ENCODE measurements at places on chromosomes 7 and 10.

GRCh38 chr10:12350167-12350872 is 973 bp downstream of the CAMK1D start:
- peak; percentile 63 for DNase-seq

GRCh38 chr7:84704380-84704779 is 482.5 kb downstream of the SEMA3D start:
- DNase-seq, result no peak

- DNase-seq, result no peak
These were observed 48.6 kb downstream of the EXOC4 start for GRCh38 chr7:133301444-133301843.

- no peak for DNase-seq
These were observed 102.9 kb upstream of the PHYHIPL start for GRCh38 chr10:59073456-59074053.

- DNase-seq, result no peak
These were observed 54.5 kb downstream of the WAC start for GRCh38 chr10:28587270-28587969.

GRCh38 chr10:1468811-1469210 is 268.5 kb downstream of the ADARB2 start:
- DNase-seq, result no peak

DNA sequence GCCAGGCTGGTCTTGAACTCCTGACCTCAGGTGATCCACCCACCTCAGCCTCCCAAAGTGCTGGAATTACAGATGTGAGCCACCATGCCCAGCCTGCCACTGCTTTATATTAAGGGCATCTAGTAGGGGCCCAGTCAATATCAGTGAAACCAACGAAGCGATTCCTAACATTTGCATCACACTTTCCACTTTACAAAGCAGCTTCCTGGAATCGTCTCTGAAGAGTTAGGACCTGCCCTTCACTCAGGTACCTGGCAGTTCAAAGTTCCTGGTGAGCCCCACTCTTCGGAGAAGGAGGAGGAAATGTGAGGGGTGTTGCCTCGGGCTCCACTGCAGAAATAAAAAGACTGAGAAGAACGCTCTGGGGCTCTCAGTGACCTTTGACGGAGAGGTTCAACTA is 31.1 kb upstream of the EZH2 start:
- no peak for DNase-seq

DNA sequence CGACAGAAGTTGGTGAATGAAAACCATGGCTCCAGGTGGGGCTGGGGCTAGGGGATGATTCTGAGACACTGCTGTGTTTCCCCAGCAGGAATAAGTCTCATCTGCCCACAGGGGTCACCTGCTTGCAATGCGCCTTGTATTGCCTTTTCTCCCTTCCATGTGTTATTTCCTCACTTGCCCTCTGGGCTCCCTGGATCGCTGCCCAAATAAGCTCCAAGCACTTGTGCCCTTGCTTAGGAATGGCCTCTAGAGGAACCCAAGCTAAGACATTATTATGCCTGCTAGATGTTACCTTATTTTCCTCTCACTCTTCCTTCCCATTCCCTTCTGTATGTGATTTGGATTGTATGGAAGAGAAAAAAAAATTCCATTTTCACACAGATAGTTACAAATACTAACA is 24.8 kb upstream of the PLPP4 start:
- no peak for DNase-seq

GRCh38 chr10:34967335-34967880 is 122.7 kb downstream of the CUL2 start:
- DNase-seq, result peak; percentile 41

DNA sequence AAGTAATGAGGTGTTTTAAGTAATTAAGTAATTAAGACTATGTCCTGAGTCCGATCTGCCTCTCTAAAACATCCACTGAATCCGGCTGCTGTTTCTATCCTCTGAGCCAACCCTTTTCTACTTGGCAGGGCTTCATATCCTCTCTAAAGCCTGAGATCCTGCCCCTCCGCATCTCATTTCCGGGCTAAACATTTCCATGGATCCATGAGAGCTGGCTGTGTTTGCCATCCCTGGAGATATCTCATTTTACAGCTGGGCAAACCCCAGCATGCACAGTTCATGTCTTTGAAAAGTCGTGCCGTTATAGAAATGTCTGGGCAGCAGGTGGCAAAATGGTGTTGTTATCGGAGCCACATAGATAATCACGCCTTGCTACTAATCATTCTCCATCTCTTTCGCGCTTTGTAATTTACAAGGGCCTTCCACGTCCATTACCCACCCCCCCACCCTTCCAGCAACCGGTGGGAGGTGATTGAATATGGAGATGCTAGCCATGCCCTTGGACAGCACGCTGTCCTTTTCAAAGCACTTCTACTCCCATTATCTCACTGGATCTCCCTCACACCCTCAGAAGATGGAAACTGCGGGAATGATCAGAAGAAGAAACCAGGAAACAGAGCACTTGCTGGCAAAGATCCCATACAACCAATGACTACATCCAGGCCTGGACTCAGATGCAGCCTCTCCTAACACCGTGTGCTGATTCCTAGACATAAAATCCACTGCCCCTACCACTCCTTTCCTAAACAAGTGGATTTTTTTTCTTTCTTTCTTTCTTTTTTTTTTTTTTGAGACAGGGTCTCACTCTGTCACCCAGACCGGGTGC is 1189.2 kb downstream of the TYW1 start:
- DNase-seq, result no peak

DNA sequence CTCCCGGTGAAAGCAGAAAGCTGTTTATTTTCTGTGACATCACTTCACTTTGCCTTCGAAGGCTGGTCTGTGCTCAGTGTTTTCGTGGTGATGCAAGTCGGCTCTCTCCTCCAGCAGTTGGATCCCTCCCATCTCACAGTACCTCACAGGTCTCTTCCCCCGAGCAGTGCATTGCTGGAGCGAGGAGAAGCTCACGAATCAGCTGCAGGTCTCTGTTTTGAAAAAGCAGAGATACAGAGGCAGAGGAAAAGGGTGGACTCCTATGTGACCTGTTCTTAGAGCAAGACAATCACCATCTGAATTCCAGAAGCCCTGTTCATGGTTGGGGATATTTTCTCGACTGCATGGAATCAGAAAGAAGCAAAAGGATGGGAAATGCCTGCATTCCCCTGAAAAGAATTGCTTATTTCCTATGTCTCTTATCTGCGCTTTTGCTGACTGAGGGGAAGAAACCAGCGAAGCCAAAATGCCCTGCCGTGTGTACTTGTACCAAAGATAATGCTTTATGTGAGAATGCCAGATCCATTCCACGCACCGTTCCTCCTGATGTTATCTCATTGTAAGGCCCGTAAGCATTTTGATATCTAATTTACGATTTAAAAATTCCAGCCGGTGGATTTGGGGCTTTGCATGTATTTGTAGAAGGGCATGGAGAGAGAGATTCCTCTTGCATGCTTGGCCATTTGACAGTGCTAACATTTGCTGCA is at the start of gene LGI1:
Gene LGI1, plus strand, starts transcription at position 136 of the 707 bp plus-strand sequence. Its CDS starts 209 bp downstream, at position 345.
- no peak for DNase-seq

GRCh38 chr7:142598297-142598696 is 151.0 kb upstream of the PRSS1 start:
- no peak for DNase-seq

DNA sequence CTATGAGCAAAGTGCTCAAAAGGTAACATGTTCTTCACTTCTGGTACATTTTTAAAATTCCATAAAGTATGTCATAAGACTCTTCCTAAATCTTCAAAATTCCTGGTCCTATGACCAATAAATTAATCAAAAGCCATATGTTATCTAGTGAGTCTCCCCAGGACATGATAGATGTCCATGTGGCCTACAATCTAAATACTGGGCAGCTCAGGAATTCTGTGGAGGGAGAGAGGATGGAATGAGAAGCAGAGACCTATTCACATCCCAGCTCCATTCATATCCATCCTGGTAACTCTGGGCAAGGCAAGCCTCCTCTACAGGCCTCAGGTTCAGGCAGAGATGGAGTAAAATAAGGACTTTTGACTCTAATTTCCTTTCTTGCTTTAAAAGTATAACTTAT is 224.8 kb downstream of the MTERF1 start:
- DNase-seq, result no peak

DNA sequence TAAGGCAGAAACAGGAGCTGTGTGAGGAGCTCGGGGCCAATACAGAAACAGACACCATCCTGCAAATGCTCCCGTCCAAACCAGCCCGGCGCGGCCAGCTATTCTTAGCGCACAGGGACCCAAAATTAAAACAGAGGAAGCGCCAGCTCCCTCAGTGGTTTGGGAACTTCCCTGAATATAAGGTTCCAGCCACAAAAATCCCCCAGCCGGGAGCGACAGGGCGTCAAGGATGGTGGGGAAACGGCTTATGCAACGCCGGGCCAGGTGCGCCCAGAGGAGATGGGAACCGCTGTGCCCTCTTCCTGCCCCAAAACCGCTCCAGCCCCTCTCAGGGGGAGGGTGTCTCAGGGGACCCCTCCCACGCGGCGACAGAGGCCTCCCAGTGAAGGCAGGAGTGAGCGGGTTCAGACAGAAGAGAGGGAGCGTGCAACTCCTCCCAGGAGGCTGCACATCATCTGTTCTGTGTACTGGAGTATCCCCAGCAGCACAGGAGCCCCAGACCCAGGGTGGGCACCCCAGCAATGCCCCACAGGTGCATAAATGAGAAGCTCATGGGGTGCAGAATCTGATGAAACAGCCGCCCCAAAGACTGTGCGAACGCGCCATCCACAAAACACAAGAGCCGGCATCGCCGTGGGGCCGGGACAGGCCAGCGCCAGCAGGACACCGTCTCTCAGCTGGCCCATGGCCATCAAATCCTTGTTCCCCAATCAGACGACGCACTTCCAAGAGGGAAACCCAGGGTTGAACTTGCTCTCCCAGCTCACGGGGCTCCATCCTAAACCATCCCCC is 73.9 kb upstream of the PDGFA start:
- peak; percentile 29 for DNase-seq

DNA sequence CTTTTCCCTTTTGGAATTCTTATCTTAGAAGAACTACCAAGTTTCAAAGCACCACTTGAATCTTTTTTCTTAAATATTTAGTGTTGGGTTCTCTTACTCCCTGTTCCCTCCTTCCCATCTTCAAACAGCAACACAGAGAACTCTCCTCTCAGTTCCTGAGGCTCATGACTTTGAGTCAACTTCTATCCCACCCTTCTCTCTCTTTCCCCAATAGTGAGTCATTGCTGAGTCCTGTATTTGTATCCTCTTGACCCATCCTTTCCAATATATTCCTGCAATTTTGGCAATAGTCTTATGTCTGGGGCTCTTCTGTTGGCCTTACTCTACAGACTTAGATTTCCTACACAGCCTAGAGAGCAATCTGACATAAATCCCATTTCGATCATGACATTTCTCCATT is 20.8 kb upstream of the JCAD start:
- DNase-seq, result no peak

GRCh38 chr10:75003891-75004290 is 107.6 kb upstream of the SAMD8 start:
- no peak for DNase-seq
